ENCODE measurements at places on chromosomes 6 and 20.

DNA sequence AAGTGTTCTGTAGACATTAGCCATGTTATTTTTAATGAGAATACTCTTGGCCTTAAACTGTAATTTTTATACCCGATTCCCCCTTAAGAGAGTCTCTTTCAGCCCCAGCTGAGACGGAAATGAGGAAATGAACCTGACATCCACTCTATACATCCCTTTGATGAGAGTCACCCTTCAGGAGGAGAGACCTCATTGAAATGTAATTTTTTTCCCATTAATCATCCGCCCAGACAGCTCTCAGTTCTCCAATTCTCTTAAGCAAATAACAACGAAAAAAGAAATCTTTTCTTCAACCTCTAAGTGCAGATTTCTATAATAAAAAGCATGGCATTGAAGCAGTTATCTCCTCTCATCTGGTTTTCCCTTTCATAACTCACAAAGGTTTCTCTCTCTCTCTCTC lies 243.8 kb upstream of the PMEPA1 start:
- DNase-seq, result peak; percentile 85

GRCh38 chr20:38392356-38392755 lies 42.8 kb downstream of the SNHG17 start:
- no peak for DNase-seq

- no peak for DNase-seq
Measured at GRCh38 chr20:18304618-18305017, 16.3 kb downstream of the ZNF133 start.

DNA sequence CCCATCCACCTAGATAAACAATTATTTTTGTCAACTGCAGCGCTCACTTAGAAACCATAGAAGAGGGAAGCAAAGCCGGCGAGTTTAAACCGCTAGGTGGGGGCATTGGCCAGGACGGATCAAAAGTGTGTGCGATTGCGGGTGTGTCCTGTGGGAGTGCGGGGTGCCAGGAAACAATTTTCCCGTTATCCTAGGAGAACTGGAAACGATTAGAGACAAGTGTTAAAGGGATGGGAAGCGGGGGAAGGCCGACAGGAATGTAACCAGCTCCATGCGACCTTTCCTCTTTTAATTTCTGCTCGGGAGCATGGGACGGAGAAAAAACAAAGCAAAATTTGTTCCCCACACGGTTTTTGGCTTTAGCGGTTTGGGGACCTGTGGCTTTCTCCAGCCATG lies 2.8 kb upstream of the HTR1B start:
- DNase-seq, result peak; percentile 93
